NCI-H1092 treated with DMSO at 0.1 percent for 48 hours (cell line): ENCODE measurements at places on chromosomes 7 and 10.

GRCh38 chr10:71389768-71390460 is 6.8 kb upstream of the CDH23 start:
- DNase-seq: no peak

- DNase-seq: no peak
Measured at GRCh38 chr7:91013078-91013477, 251.2 kb upstream of the FZD1 start.

GRCh38 chr10:13404305-13404759 is 56.2 kb upstream of the SEPHS1 start:
- no peak for DNase-seq

GRCh38 chr7:7148798-7149481 is 33.4 kb upstream of the C1GALT1 start:
- DNase-seq: no peak

DNA sequence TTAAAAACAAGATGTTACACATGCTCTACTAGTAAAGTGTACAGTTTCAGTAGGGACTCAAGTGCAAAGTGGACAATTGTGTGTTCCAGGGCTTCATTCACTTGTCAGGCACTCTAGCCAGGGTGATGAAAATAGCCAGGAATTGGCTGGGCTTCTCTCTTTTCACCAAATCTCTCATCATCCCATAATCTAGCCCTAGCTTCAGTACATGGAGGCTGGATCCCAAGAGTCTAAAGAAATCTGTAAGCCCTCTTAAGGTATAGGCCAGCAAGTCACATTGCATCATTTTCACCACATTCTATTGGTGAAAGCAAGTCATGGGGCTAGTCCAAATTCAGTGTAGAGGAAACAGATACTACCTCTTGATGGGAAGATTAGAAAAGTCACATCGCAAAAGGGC is 47.3 kb upstream of the C1GALT1 start:
- no peak for DNase-seq

GRCh38 chr7:107201795-107202450 is 33.1 kb downstream of the HBP1 start:
- peak; percentile 65 for DNase-seq

DNA sequence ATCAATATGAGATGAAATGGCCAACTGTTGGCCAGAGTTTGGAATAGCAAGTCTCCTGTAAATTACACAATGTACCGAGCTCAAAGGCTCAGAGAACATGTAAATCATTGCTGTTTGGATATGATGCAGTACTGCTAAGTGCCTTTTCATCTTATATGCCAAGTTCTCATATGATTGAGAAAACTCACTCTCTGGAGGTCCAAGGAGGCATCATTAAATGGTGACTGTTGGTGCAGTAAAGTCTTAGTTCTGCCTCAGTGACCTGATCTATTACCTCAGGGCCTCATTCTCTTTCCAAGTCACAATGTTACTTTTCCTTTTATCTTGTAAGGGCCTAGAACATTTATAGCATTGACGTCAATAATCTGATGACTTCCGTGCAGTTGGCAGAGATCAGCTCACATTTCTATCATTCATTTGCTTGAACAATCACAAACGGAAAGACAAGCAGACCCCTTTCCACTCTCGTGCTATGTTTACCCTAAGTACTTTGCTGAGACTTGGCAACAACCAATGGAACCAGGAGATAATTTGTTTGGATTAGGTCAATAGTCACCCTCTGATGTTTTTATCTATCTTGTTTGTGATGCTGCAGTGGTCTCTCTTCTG is 32.6 kb upstream of the PDK4 start:
- peak; percentile 88 for DNase-seq

- peak; percentile 0 for DNase-seq
Measured at GRCh38 chr10:89207801-89208551, 859 bp upstream of the CH25H start.

GRCh38 chr7:11505471-11505985 is 326.5 kb downstream of the THSD7A start:
- no peak for DNase-seq

DNA sequence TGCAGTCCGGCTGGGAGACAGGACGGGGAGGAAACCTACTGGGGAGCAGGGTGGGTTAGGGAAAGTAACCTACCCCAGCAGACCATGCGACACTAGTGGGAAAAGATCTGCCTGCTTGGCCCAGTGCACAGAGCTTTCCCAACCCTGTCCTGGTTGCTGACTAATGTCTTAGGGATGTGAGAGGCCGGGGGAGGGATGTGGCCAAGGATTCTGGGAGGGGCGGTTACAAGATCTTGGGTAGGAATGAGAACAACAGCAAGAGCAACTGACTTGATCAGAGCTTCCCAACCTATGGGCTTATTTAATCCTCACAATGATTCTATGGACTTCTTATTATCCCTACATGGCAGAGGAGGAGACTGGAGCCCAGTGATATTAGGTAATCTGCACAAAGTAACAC is 24.0 kb upstream of the EIF5AL1 start:
- no peak for DNase-seq

GRCh38 chr7:30752979-30753378 is 1.0 kb downstream of the INMT start:
- no peak for DNase-seq

GRCh38 chr7:138917771-138918170 is 63.4 kb downstream of the KIAA1549 start:
- no peak for DNase-seq

- DNase-seq: peak; percentile 37
Measured at GRCh38 chr7:94417306-94417705, 22.6 kb downstream of the COL1A2 start.

- no peak for DNase-seq
Measured at GRCh38 chr10:79185796-79186374, 117.1 kb downstream of the ZMIZ1 start.

- no peak for DNase-seq
Measured at GRCh38 chr7:87253589-87254087, 34.1 kb upstream of the TMEM243 start.

- no peak for DNase-seq
Measured at GRCh38 chr7:105689067-105689819, 108.0 kb upstream of the EFCAB10 start.

DNA sequence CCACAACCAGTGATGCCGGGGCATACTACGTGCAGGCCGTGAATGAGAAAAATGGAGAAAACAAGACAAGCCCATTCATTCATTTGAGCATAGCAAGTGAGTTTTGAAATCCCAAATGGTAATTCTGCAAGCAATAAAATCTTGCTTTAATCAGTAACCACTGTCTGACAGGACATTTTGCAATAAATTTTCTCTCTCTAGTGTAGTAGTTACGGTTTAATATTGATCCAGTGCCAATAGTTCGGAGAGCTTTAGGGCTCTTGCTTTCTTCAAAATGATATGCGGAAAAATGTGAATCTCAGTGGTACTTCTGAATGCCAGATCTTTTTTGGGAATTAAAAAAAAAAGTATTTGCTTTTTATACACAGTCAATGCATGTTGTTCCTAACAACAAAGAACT is 520.4 kb downstream of the SDK1 start:
- DNase-seq: no peak

- no peak for DNase-seq
Measured at GRCh38 chr10:69802424-69803161, 887 bp downstream of the COL13A1 start.

DNA sequence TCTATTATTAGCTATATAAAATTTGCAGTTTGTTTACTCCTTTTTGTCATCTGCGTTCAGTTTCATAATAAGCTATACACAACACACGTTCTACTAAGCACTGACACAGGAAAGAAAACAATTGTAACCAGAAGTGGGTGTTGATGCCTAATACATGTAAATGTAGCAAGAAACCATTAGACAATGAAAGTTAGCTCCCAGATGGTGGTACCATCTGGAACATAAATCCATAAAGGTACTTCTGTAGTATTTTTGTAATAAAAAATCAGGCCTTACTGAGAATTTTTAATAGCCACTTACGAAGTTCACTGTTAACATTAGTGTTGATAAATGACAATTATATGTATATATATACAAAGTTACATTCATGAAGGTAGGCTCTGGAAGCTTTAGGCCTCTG is 194.7 kb downstream of the KCND2 start:
- no peak for DNase-seq

DNA sequence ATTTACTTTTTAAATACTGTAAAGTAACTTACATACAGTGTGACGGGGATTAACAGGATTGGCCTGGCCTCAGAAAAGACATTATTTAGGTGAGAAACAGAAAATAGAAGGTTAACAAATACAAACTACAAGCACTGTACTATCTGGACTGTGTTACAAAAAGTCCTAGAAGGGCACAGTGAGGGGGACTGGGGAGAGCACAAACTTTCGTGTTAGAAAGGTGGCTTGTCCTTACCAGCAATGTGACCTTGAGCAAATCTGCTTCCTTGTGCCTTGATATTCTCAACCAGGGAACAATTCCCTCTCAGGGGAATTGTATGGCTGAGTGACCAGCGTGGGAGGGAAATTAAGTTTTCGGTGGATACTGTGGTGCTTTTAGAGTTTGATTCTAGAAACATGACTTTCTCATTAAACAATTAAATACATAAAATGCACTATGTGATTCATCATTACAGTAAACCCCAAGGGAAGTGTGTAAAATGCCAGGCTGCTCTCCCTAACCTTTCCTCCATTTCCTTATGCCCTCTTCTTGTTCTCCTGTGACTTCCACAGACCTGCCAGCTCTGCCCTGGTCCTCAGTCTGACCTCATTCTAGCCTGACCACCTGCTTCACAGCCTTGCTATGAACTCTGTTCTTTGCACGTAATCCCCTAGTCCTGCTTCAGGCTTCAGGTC is 57.7 kb downstream of the OSBPL3 start:
- no peak for DNase-seq

- DNase-seq: no peak
Measured at GRCh38 chr7:2049782-2050510, 182.8 kb downstream of the MAD1L1 start.

GRCh38 chr7:78264105-78264504 is 465.5 kb downstream of the PHTF2 start:
- DNase-seq: no peak

DNA sequence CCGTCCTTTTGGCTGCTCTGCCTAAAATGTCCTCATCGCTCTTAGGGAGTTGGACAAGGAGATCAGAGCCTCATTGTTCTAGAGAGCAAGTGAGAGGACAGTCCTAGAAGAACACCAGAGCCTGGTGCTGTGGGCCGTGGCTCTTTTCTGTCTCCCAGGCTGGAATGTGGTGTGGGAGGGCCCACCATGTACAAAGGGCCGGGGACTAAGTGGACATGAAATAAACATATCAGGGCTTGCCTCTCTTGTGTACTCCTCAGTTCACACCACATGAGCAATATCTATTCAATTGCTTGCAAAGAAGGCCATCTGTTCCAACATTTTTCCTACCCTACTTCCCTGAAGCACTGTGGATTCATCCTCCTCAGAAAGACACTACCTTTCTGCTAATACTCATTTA is 510.4 kb downstream of the SUGCT start:
- no peak for DNase-seq

GRCh38 chr10:124740369-124741280 is 3.6 kb downstream of the FAM53B start:
- no peak for DNase-seq

- peak; percentile 42 for DNase-seq
Measured at GRCh38 chr7:25965405-25966123, 186.4 kb upstream of the NFE2L3 start.

DNA sequence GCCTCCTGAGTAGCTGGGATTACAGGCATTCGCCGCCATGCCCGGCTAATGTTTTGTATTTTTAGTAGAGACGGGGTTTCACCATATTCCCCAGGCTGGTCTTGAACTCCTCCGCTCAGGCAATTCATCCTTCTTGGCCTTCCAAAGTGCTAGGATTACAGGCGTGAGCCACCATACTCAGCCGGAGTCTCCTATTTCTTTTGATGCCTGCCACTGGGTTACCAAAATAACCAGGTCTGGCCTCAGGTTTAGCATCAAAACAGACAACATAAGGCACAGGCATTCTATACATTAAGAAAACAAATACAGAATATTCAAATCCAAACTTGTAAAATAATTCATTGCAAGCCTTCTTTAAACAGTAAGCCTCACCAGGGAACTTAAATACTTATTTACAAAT is 289.8 kb upstream of the IMMP2L start:
- no peak for DNase-seq

DNA sequence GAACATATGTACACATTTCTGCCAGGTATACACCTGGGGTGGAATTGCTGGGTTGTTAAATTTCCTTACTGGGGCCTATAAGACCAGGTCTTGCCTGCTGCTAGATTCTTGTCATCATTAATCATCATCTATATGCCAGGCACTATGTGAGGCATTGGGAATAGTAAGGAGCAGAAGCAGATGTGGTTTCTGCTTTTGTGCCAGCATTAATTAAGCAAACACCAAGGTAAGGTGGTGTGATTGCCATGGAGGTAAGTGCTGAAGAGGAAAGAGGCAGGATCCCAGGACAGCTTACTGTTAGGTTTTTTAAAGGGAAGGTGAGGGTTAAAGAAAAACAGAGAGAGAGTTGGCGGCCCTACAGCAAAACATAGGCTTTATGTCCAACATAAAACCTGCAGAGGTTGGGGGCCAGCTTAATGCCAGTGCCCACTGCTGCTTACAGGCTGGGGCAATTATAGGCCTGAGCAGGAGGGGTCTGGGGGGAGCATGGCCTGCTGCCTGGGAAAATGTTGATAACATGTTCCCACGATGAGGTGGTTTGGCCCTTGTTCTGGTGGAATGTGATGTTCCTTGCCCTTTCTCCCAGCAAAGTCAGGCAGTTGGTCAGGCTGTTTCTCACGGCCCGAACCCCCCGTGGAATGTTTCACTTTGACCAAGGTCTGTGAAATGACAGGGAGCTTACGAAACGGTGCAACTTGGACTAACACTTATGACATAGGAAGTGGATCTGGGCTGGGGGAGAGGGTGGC is 93.9 kb downstream of the RBM20 start:
- DNase-seq: no peak

GRCh38 chr7:95682913-95683312 is 86.6 kb upstream of the PDK4 start:
- DNase-seq: no peak

DNA sequence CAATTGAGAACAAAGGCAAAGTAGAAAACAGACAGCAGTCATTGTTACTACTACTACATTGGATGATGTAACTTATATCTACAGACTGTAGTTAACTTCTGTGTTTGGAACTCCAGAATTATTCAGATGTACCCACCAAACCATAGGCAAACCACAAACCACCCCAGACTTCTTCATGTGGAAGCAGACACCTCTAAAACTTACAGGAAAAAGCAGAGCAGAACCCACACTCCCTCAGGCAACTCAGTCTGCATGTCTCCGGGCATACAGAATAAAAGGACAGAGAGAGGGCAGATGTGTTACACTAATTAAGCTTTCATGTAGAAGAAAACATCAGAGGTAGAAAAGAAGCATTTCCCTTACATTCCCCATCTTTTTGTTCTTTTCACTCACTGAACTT is 9.0 kb downstream of the LSM5 start:
- DNase-seq: no peak
